ENCODE measurements at places on chromosomes 1 and 21. TPM values are rescaled to one million over a fixed set of nuclear protein-coding genes. Genes with fewer than 3 reads are reported as not detected.

Gene KIF14
- 24.4 TPM for total RNA-seq

Gene RIPK4
- not detected for total RNA-seq

Gene RNASEL
- total RNA-seq: 5.1 TPM

Gene KCNT2
- not detected for total RNA-seq

Gene RPTN
- total RNA-seq: not detected

Gene SH3D21
- 6.7 TPM for total RNA-seq

Gene CPTP
- 20.0 TPM for total RNA-seq

Gene SPRR1A
- total RNA-seq: not detected

Gene NR0B2
- not detected for total RNA-seq

Gene GJC2
- 0.75 TPM for total RNA-seq

Gene TNFRSF8
- total RNA-seq: 37.6 TPM

Gene LCE1C
- not detected for total RNA-seq

Gene RNF220
- 79.5 TPM for total RNA-seq

Gene KIF21B
- 87.2 TPM for total RNA-seq

Gene LENEP
- total RNA-seq: not detected

Gene RNF186
- total RNA-seq: not detected

Gene THEM5
- not detected for total RNA-seq

Gene TTC39A
- total RNA-seq: not detected

Gene IQCC
- 4.3 TPM for total RNA-seq

Gene EPHA8
- total RNA-seq: not detected

Gene GJA4
- total RNA-seq: not detected

Gene GBP3
- 34.0 TPM for total RNA-seq

Gene AHCTF1
- 36.2 TPM for total RNA-seq
